SJSA1 (cell line): ENCODE measurements at places on chromosomes 2 and 18.
A peak's percentile ranks its signal among the peaks of the same experiment; 100 is the strongest.

- H3K36me3 ChIP-seq = no peaks in the 10 kb centered on the region
- no peaks in the 10 kb centered on the region for H3K27me3 ChIP-seq
- DNase-seq = no peak
Measured at GRCh38 chr2:143231254-143231645, 102.0 kb downstream of the ARHGAP15 start.

DNA sequence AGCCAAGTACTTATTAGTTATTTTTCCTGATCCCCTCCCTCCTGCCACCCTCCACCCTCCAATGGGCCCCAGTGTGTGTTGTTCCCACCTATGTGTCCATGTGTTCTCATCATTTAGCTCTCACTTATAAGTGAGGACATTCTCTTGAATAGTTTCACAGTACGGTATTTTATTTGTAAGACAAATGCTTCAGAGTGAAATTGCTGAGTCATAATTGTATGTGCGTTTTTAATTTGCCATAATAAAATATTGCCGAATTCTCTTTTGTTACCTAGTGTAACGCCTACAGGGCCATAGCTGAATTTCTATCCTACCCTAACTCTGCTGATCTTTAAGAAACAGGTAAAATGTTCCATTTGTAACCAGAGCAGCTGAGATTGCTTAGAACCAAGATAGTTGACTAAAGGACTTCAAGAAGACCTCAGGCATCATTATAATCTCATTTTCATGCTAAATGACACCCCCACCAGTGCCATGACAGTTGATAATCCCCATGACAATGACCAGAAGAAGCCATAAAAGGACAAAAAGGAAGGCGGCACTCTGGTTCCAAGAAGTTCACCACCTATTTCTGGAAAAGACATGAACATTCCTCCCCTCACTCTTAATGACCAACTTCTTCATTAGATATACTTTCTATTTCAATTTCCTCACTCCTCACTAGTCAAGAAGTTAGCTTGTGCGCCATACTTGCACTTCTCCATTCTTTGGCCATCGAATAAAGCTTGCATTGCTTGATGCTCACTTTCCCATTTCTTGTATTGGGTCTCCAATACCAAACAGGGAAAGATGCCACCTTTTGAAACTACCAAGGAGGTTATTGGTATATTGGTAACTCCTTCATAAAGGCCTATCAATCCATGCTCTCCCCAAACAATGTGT lies 18.4 kb downstream of the SCN9A start:
- H3K36me3 ChIP-seq = no peaks in the 10 kb centered on the region
- H3K4me3 ChIP-seq = no peak overlapping the region
- H3K4me1 ChIP-seq = peaks cover 9% of the 10 kb centered on the region
- peak overlapping the region; percentile 14; the same call in 1 of the 2 replicates for H3K27ac ChIP-seq

GRCh38 chr2:236571145-236571544 lies 1.5 kb downstream of the ACKR3 start:
- no peaks in the 10 kb centered on the region for H3K36me3 ChIP-seq
- H3K4me3 ChIP-seq = no peak overlapping the region
- peaks cover 16% of the 10 kb centered on the region for H3K4me1 ChIP-seq
- no peaks in the 10 kb centered on the region for H3K27me3 ChIP-seq
- no peak overlapping the region for H3K27ac ChIP-seq
- DNase-seq = no peak

DNA sequence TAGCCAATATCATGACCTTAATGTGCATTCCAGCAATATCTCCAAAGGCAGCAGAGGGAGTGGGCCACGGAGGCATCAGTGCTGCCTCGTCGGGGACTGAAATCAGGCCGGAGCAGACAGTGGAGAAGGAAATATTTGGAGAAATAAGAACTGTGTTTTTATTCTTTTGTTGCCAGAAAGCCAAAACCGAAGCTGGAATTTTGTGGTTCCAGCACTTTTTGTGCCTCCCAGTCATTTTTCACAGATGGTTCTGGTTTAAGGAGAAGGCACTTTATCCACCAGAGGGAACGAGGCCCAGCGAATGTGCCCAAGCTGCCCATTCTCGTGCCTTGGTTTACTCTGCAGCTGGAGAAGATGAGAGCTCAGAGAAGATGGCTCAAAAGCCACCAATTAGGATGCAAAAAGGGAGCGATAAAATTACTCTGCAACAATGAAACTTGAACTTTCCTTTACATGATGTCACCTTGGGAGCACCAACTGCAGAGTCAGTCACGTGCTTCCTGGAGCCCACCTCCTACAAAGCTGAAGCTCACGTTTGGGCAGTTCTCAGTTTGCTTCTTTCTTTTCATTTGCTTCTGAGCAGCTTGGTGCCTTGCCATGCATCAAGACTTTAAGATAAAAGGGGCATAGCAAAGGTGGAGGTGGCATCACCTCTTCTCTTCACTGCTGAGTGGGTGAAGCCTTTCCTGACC lies 288.7 kb downstream of the LPIN1 start:
- DNase-seq = no peak
- peaks cover 25% of the 10 kb centered on the region for H3K4me1 ChIP-seq
- H3K27ac ChIP-seq = no peak overlapping the region
- H3K36me3 ChIP-seq = no peaks in the 10 kb centered on the region
- H3K4me3 ChIP-seq = no peak overlapping the region

GRCh38 chr2:66840321-66841002 lies 405.5 kb downstream of the MEIS1 start:
- H3K4me3 ChIP-seq = no peak overlapping the region
- peak overlapping the region; percentile 94 for H3K27ac ChIP-seq
- H3K36me3 ChIP-seq = no peaks in the 10 kb centered on the region
- H3K4me1 ChIP-seq = peaks cover 32% of the 10 kb centered on the region
- no peak for DNase-seq
- no peaks in the 10 kb centered on the region for H3K27me3 ChIP-seq

DNA sequence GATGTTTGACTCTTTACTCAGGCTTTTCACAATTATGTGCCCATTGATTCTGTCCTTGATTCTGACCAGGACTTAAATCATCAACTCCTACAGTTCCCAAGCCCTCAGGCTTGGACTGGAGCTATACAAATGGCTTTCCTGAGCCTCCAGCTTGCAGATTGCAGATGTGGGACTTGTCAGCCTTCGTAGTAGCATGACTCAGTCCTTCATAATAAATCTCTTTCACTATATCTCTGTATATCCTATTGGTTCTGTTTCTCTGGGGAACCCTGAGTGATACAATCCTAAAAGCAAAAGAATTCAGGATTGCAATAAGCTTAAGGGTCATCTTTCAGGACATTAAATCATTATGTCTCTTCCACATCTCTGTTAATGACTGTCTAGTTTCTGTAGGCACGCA lies 356.6 kb downstream of the RIT2 start:
- DNase-seq = no peak
- no peak overlapping the region for H3K4me3 ChIP-seq
- H3K27ac ChIP-seq = no peak overlapping the region
- H3K27me3 ChIP-seq = no peaks in the 10 kb centered on the region
- H3K36me3 ChIP-seq = no peaks in the 10 kb centered on the region
- H3K4me1 ChIP-seq = no peaks in the 10 kb centered on the region

DNA sequence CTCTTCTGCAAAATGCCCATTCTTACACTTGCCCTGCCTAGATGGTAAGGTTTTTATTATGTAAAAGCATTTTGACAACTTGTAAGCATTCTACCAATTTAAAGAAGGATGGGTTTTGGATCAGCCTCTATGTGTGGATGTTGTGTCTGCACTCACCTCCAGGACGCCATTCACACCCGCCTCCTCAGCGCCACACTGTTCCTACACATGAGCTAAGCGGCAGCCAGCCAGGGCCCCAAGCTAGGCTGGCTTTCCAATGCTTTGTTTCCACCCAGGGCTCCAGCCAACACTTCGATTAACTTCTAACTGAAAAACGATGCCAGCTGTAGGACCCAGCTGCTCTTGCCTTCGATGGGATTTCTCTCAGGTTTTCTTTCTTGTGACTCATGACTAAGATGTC lies 73.3 kb upstream of the FZD7 start:
- DNase-seq = no peak
- no peak overlapping the region for H3K4me3 ChIP-seq

GRCh38 chr18:3463051-3463450 lies 13.1 kb downstream of the TGIF1 start:
- no peak for DNase-seq
- H3K4me3 ChIP-seq = no peak overlapping the region
- peaks cover 27% of the 10 kb centered on the region for H3K36me3 ChIP-seq
- H3K4me1 ChIP-seq = peaks cover 33% of the 10 kb centered on the region
- no peaks in the 10 kb centered on the region for H3K27me3 ChIP-seq

DNA sequence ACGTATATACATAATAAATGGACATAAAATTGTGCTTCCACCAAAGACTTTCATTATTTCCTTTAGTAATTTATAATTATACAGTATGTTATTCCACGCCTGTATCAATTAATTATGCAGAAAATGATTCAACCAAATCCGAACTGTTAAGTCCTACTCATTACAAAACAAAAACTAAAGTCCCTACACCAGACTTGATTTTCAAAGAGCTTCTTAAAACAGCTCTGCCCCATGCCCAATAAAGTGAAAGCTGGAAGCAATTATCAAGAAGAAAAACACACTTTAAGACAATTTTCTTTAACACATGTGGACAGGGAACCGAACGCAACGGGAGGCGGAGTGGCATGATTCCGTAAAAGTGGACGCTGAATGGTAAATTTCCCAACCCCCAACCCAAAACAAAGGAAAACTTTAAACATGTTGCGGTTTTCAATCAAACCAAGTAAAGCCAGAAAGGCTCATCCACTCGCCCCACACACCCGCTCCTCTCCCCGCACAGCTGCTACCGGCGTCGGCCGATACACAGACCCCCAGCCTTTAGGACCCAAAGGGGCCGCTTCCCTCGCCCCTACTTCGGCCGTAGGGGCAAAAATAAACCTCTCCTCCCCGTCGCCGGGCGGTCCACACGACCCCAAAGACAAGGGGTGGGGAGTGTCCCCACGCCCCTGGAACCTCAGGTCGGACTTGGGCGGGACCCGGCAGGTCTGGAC lies 705 bp downstream of the YES1 start:
- peaks cover 7% of the 10 kb centered on the region; the same call in 1 of the 2 replicates for H3K36me3 ChIP-seq
- peak overlapping the region; percentile 81 for H3K4me3 ChIP-seq
- H3K4me1 ChIP-seq = peaks cover 20% of the 10 kb centered on the region
- peak overlapping the region; percentile 73 for H3K27ac ChIP-seq
- H3K27me3 ChIP-seq = no peaks in the 10 kb centered on the region

- no peak overlapping the region for H3K4me3 ChIP-seq
- no peaks in the 10 kb centered on the region for H3K36me3 ChIP-seq
- H3K27me3 ChIP-seq = no peaks in the 10 kb centered on the region
- H3K4me1 ChIP-seq = no peaks in the 10 kb centered on the region
- no peak for DNase-seq
- no peak overlapping the region for H3K27ac ChIP-seq
Measured at GRCh38 chr2:48210189-48210588, 303.9 kb upstream of the FBXO11 start.

- no peak overlapping the region for H3K27ac ChIP-seq
- no peaks in the 10 kb centered on the region for H3K4me1 ChIP-seq
- no peaks in the 10 kb centered on the region for H3K27me3 ChIP-seq
- peaks cover 4% of the 10 kb centered on the region for H3K36me3 ChIP-seq
Measured at GRCh38 chr18:44869533-44869932, 188.8 kb downstream of the SETBP1 start.

- H3K27me3 ChIP-seq = no peaks in the 10 kb centered on the region
- no peaks in the 10 kb centered on the region for H3K4me1 ChIP-seq
- no peaks in the 10 kb centered on the region for H3K36me3 ChIP-seq
- DNase-seq = no peak
Measured at GRCh38 chr18:39870591-39870990, 2084.4 kb upstream of the PIK3C3 start.

GRCh38 chr2:227079726-227080125 lies 84.3 kb downstream of the COL4A4 start:
- H3K4me3 ChIP-seq = no peak overlapping the region
- H3K36me3 ChIP-seq = no peaks in the 10 kb centered on the region
- no peaks in the 10 kb centered on the region for H3K4me1 ChIP-seq
